T-helper 1 cell (primary cell): ENCODE measurements at places on chromosomes 3 and 15.

- no peak for DNase-seq
Observed at GRCh38 chr3:39529577-39529976, 62.1 kb downstream of the MOBP start.

GRCh38 chr3:76405196-76405595 lies 619.8 kb upstream of the ZNF717 start:
- DNase-seq = no peak

DNA sequence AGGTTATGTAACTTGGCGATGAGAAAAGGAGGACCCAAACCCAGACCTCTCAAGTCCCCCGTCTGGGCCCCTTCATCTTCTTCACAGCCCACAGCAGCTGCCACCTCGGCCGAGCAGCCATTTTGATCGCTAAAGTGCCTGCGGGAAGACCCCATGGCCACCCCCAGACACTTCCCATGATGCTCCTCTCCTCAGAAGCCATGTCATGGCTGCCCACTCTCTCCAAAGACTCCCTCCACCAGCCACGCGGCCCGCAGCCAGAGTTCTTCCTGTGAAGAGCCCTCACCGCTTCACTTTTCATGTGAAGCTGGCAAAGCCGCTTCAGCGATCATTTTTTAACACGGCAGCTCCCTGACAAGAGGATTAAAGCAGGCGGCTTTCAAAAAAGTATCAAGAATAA lies 335.2 kb downstream of the RORA start:
- no peak for DNase-seq

- DNase-seq = no peak
Observed at GRCh38 chr3:20916951-20917606, 731.1 kb upstream of the SGO1 start.

DNA sequence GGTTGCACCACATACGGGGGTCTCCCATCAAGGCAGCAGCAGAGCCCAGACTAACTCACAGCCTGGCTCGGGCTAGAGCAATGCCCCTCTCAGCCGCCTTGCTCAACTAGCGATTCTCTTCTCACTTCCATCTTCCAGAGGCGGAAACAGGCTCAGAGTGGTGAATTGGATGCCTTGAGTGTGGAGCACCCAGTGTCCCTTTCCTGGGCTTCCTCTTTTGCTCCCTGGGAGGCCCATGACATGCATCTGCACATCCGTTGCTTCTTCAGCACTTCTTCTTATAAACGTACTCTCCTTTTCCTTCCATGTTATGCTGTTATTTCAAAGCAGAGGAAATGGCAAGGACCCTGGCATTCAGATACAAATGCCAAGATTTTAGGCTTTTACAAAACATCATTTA lies 2.1 kb upstream of the IQSEC1 start:
- no peak for DNase-seq

DNA sequence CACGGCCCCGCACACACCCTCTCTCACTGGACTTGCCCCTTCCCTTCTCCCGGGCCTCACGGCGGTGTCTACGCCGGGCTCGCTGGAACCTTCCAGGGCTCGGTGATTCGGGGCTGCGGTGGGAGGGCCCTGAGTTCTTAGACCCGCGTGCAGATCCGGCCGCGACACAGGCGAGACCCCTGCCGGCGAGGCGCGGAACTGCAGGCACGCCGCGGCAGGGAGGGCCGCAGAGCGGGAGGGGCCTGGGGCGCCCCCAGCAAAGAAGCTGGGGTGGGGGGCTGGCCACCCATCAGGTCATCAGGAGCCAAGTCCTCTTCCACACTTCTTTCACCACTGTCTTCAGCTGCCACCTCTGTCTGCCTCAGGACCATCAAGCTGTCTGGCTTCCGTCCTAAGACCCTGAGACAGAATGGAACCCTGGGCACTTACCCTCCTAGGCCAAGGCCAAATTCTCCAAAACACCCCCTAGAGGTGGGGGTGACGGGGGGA lies 164.5 kb downstream of the XXYLT1 start:
- DNase-seq = peak; percentile 20

- DNase-seq = no peak
Observed at GRCh38 chr3:189096092-189096491, 75.7 kb upstream of the TPRG1 start.

DNA sequence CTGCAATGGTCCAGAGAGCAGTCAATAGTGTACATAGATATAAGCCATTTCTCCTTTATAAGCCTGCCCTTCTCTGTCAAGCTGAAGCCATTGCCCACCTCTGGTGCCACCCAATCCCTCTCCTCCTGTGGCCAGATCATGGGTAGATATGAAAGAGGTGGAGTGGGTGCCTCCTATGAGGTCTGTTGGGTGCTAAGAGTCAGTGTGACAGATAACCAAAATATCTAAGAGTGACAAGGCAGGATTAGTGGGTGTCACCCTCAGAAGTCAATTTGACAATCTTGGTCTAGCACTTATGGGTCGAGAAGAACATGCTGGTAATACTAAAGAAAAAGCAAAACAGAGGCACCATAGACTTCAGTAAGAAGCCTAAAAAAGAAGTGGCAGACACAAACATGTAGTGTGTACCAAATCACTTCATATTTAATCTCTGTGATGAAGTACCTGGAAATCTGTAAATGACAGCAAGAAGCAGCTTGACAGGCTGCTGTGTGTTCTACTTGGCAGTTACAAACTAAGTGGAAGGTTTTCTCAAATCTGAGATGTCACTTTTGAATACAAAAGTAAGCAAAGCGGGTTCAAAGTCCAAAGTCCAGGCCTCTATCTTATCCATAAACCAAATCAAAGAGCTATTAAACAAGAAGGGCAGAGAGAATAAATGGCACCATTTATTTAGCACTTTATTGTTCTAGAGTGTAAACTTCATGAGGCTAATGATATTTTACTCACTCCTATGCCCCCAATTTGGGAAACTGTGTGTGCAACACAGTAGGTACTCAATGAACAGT lies 118.9 kb upstream of the EOMES start:
- no peak for DNase-seq
